ENCODE measurements at places on chromosomes 11 and 22.

- DNase-seq: no peak
Observed at GRCh38 chr22:21797444-21798221, 62.0 kb upstream of the YPEL1 start.

DNA sequence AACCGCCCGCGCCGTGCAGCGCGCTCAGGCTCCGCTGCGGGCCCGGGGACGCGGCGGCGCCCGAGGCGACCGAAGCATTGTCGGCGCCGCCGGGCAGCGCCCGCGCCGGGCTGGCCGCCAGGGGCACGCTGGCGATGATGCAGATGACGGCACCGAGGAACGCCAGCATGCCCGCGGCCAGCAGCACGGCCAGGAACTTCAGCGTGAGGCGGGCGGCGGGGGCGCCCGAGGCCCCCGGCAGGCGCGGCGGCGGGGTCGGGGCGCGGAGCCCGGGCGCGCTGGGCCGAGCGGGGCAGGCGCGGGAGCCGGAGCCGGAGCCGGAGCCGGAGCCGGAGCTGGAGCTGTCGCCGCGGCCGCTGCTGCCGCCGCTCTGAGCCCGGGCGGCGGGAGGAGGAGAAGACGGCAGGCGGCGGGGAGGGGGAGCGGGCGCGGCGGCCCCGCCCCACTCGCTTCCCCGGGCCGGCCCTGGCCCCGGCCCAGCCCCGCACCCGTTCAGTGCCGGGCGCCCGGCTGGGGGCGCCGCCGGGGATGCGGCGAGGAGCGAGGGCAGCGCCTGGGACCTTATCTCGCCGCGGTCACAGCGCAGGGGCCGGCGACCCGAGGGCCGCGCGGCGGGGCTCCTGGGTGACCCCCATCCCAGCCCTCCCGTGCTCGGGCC, at the start of gene NPTXR:
Gene NPTXR (minus strand): TSS at position 372 of the 658 bp plus-strand sequence.
- DNase-seq: peak; percentile 52

- no peak for DNase-seq
Observed at GRCh38 chr11:61092280-61092766, 10.0 kb upstream of the CD5 start.

DNA sequence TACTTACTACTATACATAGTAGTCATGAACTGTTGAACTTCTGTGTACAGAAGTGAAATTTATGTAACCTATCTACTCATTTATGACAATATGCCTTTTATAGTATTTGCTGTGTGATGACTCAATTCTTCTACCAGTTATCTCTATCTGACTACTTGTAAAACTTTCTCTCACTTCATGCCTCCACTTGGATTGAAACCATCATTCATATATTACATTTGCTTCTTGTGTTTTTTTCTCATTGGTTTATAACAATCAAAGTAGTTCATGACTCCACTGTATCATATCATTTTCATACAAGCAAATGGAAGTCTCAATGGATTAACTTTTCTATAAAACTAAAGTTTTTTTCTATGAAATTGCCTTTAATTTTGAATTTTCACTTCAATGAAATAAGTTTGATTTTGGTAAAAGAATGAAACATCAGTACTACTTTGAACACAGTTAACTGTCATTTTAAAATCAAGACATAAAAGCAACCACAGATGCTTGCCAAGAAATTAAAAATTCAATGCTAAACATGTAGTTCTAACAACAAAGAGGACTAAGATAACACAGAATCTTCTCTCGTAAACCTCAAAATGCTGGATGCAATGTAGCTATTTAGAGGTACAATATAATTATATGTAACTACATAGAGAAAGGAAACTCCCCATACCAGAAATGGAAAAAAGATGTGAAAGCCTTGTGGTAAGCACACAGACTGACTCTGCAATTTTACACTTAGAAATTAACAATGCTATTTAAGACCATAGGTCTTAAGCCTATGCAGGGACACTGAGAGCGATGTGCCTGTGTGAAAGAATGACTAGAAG, 27.6 kb upstream of the EXPH5 start:
- no peak for DNase-seq

- no peak for DNase-seq
Observed at GRCh38 chr11:87366763-87367405, 329.1 kb downstream of the TMEM135 start.

DNA sequence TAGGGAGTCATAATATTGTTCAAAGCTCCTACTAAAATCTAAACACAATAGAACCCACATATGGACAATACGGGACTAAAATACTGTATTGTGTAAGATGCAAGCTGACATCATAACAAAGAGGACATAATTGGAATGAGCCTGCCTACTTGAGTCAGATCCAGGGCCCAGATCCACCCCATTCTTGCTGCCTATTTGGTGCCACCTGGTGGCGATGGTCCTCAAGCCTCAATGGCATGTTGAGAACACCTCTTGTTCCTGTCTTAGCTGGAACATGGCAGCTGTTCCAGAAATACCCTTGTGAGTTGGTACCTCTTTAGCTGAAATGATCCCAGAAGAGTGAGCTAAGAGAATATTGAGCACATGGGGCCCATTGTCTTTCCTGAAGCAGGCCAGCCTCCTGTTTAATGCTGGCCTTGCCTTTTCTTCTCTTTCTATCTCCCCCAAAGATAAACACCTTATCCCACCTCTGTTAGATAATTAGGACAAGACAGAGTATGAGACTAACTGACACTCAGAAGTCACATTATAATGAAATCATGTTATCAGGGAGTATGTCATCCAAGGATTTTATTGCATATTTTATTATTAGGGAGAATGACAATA, 680.9 kb upstream of the ANO5 start:
- peak; percentile 20 for DNase-seq

DNA sequence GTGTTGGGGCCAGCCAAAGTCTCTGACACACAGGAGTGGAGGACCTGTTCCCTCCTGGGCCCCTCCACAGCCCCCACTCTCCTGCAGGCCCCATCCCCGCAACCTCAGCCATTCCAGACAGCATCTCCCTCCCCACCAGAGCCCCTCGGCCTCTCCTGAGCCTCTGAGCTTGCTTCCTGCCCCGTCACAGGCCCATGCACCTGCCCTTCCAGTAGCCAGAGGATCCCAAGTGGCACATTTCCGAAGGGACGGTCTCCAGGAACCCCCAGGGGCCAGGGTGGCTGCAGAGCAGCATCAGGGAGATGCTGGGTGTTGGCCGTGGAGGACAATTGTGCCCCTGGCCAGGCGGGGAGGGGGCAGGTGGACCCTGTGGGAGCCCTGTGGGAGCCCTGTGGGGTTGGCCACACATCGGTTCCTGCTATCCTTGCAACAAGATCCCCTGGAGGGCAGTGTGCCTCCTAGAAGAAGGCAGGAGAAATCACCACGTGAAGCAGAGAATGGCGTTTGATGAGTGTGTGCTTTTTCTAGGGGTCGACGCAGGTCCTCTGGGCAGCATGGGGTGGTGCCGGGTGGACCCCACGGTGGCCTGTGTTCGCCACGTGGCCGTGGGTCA, 45.3 kb upstream of the PPARA start:
- no peak for DNase-seq

DNA sequence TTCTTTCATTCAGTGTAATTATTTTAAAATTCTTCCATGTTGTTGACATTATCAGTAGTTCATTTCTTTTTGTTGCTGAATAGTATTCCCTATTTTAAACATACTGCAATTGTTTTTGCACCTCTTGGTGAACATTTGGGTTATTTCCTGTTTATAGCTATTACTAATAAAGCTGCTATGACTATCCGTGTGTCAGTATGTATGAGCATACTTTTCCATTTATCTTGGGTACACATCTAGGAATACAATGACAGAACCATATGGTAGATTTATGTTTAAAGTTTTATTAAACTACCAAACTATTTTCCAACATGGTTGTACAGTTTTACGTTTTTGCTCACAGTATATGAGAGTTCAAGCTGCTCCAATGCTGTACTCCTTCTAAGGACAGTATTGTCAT, 22.0 kb upstream of the FIBIN start:
- DNase-seq: no peak

- DNase-seq: no peak
Observed at GRCh38 chr11:41955066-41955465, 495.6 kb upstream of the LRRC4C start.

DNA sequence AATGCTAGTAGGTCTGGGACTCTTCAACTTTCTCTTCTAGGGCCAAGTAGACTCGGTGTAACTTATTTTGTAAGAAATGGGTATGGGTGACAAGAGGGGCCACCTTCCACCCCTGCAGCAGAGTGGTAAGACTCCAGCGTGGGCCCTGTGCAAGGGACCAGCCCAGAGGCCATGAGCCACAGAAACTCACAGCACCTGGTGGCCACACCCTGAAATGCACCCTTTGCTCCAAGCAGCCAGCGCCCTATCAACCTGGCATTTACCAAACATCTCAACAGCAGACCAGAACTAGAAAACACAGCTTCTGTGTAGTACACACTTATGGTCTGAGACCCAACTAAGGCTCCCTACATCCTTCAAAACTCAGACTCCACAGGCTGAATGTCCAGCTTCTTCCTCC, 5.7 kb downstream of the CDCA5 start:
- no peak for DNase-seq

DNA sequence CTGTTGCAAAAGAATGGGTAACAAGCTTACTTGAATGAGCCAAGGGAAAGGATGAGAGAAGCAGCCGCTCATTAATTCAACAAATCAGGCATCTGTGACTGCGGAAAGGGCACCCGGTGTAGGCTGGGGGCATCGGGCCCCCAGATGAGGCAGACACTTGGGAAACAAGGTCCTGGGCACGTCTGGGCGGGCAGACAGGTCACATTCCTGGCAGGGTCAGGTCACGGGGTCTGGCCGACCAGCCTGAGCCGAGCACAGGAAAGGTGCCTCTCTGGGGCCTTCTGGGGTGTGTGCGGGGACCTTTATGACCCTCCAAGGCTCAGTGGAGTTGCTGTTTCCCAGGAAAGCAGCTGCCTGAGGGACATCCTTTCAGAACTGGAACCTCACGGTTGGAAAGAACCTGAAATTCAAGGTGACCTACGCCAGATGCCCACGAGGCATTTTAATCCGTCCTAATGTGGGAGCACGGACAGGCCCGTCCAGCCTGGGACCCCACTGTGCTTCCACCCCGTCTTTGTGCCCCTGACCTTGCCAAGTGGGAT, 57.1 kb downstream of the ST14 start:
- no peak for DNase-seq

Data from umbilical cord (tissue), 2 donors.